AG10803 (cell line): ENCODE measurements at places on chromosomes 6 and 20.

DNA sequence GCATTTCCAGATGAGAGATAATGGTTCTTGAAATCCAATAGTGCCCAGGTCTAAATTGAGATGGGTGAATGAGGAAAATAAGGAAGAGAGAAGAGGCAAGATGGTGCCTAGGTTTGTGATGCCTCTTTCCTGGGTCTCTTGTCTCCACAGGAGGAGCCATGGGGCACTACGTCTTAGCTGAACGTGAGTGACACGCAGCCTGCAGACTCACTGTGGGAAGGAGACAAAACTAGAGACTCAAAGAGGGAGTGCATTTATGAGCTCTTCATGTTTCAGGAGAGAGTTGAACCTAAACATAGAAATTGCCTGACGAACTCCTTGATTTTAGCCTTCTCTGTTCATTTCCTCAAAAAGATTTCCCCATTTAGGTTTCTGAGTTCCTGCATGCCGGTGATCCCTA, 6.8 kb downstream of the HFE start:
- DNase-seq: no peak

DNA sequence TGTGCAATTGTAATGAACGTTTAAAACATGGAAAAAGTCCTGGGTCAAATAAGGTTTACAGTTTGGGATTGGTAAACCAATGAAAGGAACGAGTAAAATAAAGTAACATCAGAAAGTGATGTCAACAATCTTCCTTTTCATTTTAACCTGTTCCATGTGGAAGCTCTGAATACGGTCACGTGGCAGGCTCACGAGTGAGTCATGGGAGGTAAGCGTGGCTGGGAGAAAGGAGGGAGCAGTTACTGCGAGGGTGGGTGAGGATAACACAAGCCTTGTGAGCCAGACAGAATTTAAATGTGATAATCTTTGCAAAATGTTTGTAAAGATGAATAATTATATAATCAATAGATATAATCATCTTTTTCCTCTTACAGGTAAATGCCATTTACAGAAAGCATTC, 171.3 kb upstream of the HDAC2 start:
- DNase-seq: no peak

DNA sequence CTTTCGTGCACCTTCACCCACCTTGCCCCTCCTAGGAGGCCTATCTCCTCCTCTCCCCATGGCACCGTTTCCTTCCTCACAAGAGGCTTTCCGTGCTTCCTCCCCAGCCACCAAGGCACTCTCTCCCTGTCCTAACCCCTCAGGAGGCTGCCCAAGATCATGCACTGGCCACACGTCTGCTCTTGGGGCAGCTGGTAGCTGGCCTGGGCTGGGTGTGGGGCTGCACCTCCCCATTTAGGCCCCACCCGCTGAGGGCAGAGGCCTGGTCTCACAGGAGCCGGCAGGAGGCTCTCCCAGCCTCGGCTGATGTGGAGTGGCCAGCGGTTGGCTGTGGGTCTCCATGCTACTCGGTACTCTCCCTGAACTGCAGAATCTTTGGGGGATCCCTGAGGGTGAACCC, 13.6 kb downstream of the NOL4L start:
- no peak for DNase-seq

GRCh38 chr6:115554060-115554459, 506.6 kb downstream of the FRK start:
- DNase-seq: no peak

DNA sequence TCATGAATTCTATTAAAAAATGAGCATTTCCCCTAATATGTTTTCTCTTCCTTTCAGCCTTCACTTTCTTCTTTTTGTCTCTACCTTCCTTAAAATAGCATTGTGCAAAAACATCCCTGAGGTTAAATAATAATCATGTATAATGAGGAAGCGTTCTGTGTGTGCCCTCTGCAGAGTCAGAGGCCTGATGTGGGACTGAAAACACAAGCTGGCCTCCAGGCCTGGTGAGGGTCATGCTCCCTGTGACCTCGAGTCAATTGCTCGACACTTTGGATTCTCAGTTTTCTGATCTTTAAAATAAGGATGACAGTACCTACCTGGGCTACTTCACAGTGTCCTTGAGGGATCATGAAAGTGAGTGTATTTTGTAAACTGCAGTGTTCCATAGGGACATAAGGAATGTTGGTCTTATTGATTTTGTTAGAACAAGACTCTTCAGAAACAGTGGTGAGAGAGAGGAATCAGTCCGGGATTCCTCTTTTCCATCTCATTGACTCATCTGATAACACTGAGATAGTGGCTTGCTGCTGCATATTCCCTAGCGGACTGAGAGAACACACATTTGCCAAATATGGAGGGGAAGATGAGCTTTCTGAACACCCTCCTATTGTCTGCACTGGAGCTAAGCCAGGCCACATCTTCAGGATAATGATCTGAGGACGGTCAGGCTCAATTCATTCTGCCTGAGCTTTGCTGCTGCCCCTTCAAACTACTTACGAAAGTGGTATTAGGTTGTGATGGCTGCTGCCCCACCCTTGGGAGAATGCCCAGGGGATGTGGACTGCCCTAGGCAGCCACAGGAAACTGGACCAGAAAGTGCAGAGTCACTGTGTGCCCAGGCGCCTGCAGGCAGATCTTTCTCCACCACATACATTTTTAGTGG, 39.6 kb upstream of the PDE7B start:
- peak; percentile 31 for DNase-seq

- no peak for DNase-seq
These were observed 118.8 kb downstream of the ADTRP start for GRCh38 chr6:11659757-11660156.
